HCT116 (cell line): ENCODE measurements at places on chromosomes 2 and 18.

- no peaks in the 10 kb centered on the region for H3K36me3 ChIP-seq
- no peaks in the 10 kb centered on the region for H3K4me1 ChIP-seq
- DNase-seq, result no peak
- H3K27me3 ChIP-seq, result no peaks in the 10 kb centered on the region
These were observed 218.5 kb downstream of the TPGS2 start for GRCh38 chr18:36610258-36610657.

GRCh38 chr2:158998551-158999248, 30.3 kb downstream of the TANC1 start:
- no peaks in the 10 kb centered on the region for H3K36me3 ChIP-seq
- H3K27me3 ChIP-seq, result no peaks in the 10 kb centered on the region
- no peak overlapping the region for H3K4me3 ChIP-seq
- no peak for DNase-seq
- no peak overlapping the region for H3K27ac ChIP-seq
- peaks cover 4% of the 10 kb centered on the region for H3K4me1 ChIP-seq

DNA sequence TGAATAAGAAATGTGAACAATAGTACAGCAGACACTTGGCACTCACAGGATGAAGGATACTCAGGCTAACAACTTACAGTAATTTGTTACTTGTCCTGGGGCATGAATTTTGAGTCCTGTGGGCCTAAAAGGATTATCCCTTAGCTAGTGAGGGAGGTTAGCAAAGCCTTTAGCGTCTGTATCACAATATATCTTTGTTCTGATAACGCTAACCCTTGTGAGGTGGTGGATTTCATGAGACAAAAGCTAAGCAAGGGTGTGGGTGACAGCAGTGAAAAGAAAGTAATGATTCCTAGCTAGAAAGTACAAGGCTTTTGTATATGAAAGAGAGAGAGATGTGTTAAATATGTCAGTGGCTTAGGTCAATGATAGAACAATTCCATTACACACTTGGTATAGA, 46.8 kb upstream of the TTC21B start:
- H3K27me3 ChIP-seq, result peaks cover 47% of the 10 kb centered on the region
- H3K4me1 ChIP-seq, result no peaks in the 10 kb centered on the region
- no peak overlapping the region for H3K27ac ChIP-seq
- H3K36me3 ChIP-seq, result no peaks in the 10 kb centered on the region
- no peak overlapping the region for H3K4me3 ChIP-seq

DNA sequence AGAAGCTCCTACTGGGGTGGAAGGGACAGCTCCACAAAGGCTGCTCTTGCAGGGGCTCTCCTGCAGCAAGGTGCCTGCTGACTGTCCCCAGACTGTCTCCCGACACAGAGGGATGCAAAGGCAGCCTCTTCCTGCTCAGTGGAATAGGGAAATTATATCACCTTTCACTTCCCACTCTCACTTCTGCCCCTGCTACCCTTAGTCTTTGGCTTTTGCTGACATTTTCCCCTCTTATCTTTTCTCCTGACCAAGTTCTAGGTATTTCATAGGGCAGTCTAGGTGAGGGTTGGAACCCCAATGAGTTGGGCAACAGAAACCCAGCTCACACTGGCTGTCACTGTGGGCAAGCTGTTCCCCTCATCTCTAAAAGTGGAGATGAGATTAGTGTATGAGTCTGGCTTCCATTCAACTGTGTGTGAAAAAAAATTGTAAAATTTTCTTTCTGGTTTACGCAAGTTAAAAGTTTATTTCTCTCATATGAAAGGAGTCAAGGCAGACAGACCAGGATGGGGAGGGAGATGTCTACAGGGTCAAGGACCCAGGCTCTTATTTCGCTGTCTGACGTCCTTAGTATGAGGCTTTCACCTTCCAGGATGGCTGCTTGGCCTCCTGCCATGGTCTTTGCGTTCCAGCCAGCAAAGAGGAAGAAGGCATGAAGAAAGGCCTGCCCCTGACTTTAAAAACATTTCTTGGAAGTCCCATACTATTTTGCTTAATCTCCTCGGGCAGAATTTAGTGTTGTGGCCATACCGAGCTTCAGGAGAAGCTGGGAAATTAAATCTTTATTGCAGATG, 7.5 kb upstream of the MOCOS start:
- no peaks in the 10 kb centered on the region for H3K27me3 ChIP-seq
- H3K27ac ChIP-seq, result no peak overlapping the region
- H3K36me3 ChIP-seq, result peaks cover 13% of the 10 kb centered on the region; the same call in 1 of the 2 replicates
- no peak for DNase-seq

- no peak overlapping the region for H3K4me3 ChIP-seq
- H3K36me3 ChIP-seq, result no peaks in the 10 kb centered on the region
- H3K4me1 ChIP-seq, result no peaks in the 10 kb centered on the region
- H3K27me3 ChIP-seq, result no peaks in the 10 kb centered on the region
- no peak for DNase-seq
These were observed 220.7 kb downstream of the CAMKMT start for GRCh38 chr2:44582363-44583008.

DNA sequence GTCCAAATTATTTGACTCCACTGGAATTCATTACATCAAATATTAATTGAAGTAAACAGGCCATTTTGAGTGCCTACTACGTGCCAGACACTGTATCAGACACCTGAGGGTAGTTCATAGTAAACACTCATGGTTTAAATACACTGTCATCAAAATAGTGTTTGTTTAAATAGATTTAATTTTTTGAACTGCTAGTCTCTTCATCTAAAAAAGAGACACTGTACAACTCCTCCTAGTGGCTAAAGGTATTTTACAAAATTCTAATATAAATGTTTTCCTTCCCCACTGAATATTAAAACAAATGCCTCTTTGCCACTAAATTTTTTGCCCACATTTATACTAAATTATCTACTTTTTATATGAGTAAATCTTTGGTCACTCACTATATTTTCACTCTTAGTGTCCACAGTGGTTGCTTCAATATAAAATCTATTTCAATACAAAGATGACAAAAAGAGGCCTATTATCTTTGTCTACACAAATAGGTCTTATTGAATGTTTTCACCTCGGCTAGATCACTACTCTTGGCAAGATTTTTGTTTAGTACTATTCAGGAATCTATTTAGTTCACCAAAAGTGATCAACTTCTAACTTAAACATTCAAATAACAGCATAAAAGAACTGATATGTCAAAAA, 122.1 kb downstream of the TMEM247 start:
- H3K4me1 ChIP-seq, result no peaks in the 10 kb centered on the region
- H3K27me3 ChIP-seq, result no peaks in the 10 kb centered on the region
- DNase-seq, result no peak
- H3K4me3 ChIP-seq, result no peak overlapping the region

DNA sequence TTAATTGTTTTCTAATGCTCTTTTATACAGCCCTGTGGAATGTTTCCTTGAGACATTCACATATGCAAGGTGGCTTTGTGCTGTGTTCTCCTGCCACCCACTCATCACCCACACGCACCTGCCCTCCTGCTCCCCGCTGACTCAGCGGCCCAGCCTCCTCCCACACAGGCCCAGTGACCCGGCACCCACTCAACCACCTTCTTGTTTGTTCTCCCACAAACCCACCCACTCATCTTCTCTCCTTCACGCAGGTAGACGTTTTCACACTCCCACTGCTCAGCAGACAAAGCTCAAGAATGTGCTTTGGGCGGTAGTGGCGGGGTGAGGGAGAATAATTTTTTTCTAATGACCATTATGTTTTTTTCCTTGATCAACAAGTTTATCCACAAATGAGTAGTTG, 28.6 kb upstream of the NEMP2 start:
- H3K27ac ChIP-seq, result no peak overlapping the region
- H3K27me3 ChIP-seq, result no peaks in the 10 kb centered on the region
- no peak overlapping the region for H3K4me3 ChIP-seq
